ENCODE measurements at places on chromosomes 5 and 9. TPM values are rescaled to one million over a fixed set of nuclear protein-coding genes. Genes with fewer than 3 reads are reported as not detected.

DNA sequence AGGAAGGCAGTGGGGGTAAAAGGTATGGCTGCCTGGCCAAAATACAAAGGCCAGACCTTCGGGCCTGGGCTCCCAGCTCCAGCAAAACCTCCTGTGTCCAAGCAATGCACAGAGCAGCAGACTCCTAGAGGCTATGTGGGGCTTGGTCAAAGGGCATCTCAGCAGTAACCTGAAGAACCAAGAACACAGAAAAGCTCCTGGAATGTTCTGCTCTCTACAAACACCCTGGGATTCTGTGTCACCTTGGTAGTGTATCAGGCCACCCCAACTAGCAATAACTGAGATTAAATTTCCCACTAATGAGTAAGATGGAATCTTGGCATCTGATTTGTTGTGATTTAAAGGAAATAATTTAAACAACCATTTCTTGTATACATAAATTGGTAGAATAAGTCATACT, 158.6 kb downstream of the GLIS3 start:
- no peak for DNase-seq

GRCh38 chr5:54993318-54993717, 7.9 kb upstream of the ESM1 start:
- DNase-seq: no peak

DNA sequence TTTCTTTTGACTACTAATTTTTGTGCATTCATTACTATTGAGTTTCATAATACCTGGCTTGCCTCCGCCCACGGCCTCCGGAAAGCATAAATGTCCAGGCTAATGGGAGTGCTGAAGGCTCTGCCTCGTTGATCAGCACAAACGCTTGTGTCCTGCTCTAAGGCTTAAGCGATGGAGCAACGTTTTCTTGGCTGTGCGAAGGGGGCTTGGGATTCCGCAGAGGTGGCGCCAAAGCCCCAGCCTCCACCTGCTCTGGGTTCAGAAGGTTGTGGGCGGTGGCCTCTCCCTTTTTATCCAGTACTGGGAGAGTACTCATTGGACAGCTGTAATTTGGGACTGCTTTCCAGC, 19.7 kb downstream of the ANXA2R start:
- DNase-seq: no peak

Gene KCNN2
- total RNA-seq: not detected

Measured in T-helper 17 cell (primary cell).